ENCODE measurements at places on chromosomes 6 and 20.

- no peak for DNase-seq
Observed at GRCh38 chr6:168139121-168139520, 60.1 kb upstream of the FRMD1 start.

DNA sequence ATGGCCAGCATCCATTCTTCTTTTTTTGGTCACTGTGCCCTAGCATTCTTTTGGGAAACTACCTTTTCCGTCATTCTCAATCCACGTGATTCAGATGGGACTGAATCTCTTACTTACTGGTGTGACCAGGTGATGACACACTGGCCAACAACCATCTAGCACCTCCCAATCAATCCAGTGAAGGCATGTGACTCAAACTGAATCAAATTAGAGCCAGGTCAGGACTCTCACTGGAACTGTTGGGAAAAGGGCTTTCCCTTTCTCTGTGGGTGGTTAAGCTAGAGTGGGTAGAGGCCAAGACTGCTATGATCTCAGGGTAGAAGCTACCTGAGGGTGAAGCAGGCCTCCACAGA lies 36.2 kb upstream of the ZMYND8 start:
- no peak for DNase-seq

DNA sequence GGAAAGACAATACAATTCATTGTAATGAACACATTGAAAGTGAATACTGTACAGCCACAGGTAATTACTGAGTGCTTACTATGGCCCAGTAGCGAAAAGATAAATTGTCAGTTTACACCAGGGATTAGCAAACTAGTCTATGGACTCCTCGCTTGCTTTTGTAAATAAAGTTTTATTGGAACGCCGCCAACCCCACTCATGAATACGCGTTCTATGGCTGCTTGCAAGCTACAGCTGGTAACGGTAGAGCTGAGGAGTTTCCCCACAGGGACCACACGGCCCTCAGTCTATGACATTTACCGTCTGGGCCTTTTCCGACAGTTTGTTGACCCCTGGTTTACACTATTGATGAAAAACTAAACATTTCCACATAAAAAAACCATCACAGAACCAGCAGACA lies 24.2 kb downstream of the LAMA5 start:
- DNase-seq: no peak

DNA sequence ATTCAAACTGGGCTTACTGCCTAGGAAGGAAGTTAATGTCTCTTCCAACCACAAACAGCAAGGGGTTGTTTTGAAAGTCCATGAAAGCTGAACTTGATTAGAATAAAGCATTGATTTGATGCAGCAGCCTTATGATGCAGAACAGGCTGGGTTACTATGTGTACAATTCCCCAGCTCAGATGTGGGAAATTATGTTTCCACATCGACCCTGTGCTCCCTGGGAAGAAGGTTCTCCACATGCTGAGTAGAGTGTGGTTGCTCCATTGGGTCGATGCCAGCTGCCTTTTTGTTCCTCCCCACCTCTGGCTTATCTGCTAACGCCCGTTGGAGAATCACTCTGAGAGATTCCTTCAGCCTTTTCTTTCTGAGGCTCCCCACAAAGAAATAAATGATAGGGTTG lies 1.2 kb downstream of the MAS1L start:
- DNase-seq: no peak

Measured in endothelial cell of umbilical vein (primary cell).